ENCODE measurements at places on chromosomes 1 and 21.

- DNase-seq, result peak; percentile 41
These were observed 32.8 kb upstream of the PTBP2 start for GRCh38 chr1:96688767-96689166.

DNA sequence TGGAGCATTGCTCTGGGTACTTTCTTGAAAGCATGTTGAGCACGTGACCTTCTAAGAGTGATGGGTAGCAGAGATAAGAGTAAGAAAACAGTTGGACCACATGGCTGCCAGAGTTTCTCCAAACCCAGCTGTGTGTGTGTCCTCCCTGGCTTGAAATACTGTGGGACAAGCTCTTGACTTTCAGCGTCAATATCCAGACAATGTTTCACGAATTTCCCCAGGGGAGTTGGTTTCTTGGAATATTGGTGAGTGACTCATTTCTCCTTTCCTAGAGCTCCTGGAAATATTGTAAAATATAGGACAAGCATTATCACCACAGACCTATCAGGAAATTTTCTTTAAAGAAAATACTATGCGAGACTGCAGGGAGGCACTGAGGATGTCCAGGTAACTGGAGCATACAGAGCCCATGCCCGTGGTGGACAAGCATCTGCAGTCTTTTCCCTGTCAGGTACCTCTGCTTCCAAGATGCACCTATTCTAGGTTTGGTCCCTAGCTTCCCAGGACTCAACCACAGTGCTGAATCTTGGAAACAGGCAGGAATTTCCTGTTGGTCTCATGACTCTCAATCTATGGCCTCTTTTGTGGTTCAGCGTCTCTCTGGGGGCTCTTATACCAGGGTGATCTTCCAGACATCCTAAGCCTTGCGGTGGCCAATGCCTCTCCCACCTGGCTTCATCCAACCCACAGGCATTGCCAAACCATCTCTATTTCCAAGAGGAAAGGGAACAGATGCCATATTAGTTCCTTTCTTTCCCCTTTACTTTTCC is 67.4 kb downstream of the KCNJ6 start:
- DNase-seq, result no peak

GRCh38 chr21:20026543-20026942 is 971.7 kb upstream of the NCAM2 start:
- no peak for DNase-seq

DNA sequence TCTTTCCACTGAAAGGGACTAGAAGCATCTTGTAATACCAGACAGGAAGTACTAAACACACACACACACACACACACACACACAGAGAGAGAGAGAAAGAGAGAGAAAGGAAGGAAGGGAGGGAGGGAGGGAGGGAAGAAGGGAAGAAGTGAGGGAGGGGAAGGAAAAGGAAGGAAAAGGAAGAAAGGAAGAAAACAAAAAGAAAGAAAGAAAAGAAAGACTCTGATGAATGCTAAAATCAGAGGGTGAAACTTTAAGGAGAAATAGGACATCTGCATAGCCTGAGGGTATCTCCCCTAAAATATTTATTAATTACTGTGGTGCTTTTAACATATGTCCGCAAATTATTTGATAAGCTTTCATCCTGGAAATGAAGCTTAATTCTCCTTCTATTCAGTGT is 10.6 kb downstream of the TRIT1 start:
- no peak for DNase-seq

DNA sequence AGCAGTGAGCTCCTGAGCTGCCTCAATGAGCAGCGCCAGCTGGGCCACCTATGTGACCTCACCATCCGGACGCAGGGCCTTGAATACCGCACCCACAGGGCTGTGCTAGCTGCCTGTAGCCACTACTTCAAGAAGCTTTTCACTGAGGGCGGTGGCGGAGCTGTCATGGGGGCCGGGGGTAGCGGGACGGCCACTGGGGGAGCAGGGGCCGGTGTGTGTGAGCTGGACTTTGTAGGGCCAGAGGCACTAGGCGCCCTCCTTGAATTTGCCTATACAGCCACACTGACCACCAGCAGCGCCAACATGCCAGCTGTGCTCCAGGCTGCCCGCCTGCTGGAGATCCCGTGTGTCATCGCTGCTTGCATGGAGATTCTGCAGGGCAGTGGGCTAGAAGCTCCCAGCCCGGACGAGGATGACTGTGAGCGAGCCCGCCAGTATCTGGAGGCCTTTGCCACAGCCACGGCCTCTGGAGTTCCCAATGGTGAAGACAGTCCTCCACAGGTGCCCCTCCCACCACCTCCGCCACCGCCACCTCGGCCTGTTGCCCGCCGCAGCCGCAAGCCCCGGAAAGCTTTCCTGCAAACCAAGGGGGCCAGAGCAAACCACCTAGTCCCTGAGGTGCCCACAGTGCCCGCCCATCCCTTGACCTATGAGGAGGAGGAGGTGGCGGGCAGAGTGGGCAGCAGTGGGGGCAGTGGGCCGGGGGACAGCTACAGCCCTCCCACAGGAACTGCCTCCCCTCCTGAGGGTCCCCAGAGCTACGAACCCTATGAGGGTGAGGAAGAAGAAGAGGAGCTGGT is 12.3 kb downstream of the ZBTB7B start:
- no peak for DNase-seq

- no peak for DNase-seq
These were observed 3.2 kb upstream of the C1orf162 start for GRCh38 chr1:111470596-111470995.

- no peak for DNase-seq
These were observed 99.1 kb downstream of the PTBP2 start for GRCh38 chr1:96820671-96821070.

GRCh38 chr1:106787520-106787919 is 269.0 kb upstream of the PRMT6 start:
- no peak for DNase-seq

- no peak for DNase-seq
These were observed 121.3 kb upstream of the HOOK1 start for GRCh38 chr1:59693406-59693805.

DNA sequence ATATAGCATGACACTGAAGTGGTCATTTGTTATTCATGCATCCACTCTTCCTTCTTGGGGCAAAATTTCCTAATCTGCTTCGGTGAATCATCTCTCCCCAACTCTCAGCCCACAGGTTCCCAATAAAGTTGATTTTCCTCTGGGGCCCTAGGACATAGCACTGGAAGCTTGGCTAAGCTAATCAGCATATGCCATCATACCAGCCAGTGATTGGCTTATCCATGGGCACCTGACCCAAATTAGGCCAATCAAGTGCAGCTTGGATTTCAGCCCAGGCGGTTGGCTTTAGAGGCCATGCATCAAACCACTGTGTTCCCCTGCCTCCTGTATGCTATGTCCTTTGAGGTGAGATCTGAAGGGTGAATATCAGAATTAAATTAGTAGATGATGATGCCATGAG is 58.9 kb downstream of the C1orf94 start:
- no peak for DNase-seq

GRCh38 chr1:244431166-244431565 is 20.5 kb downstream of the ADSS2 start:
- no peak for DNase-seq

DNA sequence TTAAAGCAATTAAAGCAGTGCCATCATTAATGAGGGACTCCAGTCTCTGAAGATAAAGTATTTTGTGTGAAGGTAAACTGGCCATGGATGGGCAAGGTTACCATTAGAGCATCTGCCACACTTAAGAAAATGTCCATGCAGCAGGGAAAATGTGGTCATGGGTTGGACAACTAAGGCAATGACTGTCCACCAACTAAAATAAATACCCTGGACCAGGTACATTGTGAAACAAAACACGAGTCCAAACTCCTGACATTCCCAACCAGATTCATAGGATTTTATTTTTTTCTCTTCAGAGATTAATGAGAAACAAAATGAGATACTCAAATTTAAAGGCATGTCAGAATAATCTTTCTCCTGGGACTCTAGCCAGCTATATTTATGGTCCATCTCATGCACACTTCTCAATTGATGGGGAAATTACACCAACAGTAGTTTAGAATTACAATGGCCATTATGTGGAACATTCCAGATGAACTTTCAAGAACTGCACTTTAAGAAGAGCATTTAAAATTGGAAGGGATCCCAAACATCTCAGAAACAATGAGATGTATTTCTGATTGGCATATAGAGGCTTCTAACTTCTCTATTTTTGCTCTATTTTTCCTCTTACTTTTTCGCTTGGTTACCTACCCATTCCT is 8.1 kb downstream of the GBP7 start:
- no peak for DNase-seq

GRCh38 chr1:10795276-10796021 is 997 bp downstream of the CASZ1 start:
- peak; percentile 45 for DNase-seq

GRCh38 chr1:150152772-150153456 is 3.2 kb downstream of the PLEKHO1 start:
- DNase-seq, result no peak

DNA sequence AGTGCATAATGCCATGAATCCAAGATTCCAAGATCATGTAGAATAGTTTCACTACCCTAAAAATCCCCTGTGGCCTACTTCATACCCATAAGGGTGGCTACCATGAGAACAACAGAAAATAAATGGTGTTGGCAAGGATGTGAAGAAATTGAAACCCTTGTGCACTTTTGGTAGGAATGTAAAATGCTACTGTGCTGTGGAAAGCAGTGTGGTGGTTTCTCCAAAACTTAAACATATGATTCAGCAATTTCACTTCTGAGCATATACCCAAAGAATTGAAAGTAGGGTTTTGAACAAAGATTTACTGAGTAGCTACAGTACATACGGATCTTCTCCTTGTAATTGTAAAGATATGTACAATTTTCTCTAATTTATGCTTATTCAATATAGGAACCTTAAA is 16.0 kb downstream of the FNBP1L start:
- no peak for DNase-seq

GRCh38 chr1:226972931-226973330 is 32.8 kb downstream of the COQ8A start:
- no peak for DNase-seq

- no peak for DNase-seq
These were observed 40.2 kb downstream of the EDN2 start for GRCh38 chr1:41444246-41444645.

- no peak for DNase-seq
These were observed 8.3 kb upstream of the ZC3H11B start for GRCh38 chr1:219621047-219621786.

DNA sequence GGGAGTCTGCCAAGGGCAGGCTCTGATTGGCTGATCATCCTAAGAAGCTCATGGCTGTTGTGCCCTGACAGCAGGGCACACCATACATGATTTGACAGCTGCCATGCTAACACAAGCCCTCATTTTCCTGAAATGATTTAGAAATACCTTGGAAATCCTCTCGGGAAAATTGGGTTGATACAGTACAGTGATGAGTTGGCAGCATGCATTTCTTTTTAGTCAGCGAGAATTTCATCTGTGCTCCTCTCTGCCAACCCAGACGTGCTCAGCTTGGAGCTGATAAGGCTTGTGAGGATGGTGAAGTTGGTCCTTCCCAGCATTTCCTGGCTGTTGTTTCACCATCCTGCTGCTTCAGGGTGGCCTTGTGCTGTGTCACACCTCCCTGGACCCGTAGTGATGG is 22.6 kb upstream of the KCNQ4 start:
- no peak for DNase-seq

GRCh38 chr1:100463791-100464424 is 74.0 kb upstream of the GPR88 start:
- DNase-seq, result peak; percentile 81

DNA sequence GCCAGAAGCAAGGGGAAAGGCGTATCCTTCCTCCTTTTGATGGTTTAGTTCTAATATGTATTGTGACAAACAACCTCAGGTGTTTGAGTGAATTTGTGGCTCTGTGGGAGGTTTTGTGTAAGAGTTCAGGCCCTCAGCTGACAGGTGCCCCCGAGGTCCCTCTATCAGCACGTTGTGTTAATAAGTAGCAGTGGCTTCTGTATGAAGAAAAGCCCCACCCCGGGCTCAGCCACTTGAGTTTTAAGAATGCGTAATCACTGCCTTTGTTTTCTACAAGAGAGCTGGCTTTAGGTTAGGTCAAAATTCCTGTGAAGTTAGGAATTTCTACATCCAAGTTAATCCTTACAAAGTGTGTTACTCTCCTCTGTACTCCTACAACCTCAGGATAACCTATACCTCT is 92.4 kb upstream of the PGBD5 start:
- DNase-seq, result peak; percentile 69

- no peak for DNase-seq
These were observed 104.1 kb downstream of the CSMD2 start for GRCh38 chr1:34060901-34061415.

- peak; percentile 94 for DNase-seq
These were observed 95.9 kb downstream of the EPHB2 start for GRCh38 chr1:22806584-22806983.

GRCh38 chr21:17949421-17949820 is 130.3 kb upstream of the C21orf91 start:
- no peak for DNase-seq

GRCh38 chr1:20399196-20399595 is 86.8 kb downstream of the CAMK2N1 start:
- no peak for DNase-seq

- DNase-seq, result no peak
These were observed 4.1 kb downstream of the ZNF362 start for GRCh38 chr1:33260439-33260838.

DNA sequence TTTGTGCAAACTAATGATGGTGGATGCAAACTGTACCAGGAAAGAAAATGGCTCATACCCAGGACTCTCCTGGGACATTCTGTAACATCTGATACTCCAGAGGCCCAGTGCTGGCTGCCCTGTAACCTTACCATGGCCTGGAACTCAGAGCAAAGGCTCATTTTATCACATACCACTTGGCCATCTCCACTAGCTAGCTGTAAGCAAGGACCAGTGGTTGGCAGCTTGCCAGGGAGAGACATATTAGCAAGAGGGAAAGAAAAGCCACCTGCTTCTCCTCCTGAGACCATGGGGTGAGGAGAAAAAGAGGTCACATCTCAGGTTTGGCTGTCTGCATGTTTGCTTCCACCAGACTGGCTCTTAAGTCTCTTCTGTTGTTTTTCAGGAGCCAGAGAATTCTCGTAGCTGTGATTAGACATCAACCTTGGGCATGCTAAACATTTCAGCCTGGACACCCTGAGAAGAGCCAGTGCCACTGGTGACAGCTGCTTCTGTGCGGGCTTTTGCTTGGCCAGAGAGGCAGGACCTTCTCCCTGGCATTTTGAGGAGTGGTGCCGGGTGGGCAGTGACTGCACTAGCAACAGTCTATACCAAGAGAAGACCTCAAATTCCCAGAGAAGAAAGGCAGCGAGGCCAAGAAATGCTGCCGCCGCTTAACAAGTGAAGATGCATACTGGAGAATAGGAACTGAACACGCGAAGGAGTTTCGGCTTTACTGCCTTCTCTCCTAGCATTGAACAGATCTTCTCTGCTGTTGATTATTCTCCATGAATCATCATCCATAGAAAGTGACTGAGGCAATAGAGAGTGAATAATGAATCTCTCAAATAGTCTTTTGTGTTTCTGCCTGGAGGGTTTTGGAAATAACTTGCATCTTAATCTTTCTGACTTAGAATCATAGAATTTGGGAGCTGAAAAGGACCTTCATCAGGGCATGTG is 6.7 kb upstream of the INKA2 start:
- DNase-seq, result no peak

All from neural progenitor cell (in vitro differentiated cells).